ENCODE measurements at places on chromosomes 5 and 9.

DNA sequence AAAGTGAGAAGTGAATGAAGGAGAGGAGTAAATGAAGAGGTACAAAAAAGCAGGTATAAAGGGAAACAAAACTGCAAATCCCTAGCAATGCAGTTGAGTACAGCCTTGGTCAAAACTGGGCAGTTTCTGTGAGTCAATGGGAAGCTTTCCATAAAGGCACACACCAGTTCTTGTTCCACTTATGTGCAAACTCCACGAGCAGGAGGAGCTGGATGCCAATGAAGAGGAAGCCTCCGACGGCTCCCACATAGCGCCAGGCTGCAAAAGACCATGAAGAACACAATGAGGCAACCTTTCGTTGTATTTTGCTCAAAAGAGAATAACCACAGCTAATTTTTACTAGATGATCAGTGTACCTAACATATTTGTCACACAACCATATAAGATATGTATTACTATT lies 81.1 kb downstream of the SERINC5 start:
- DNase-seq, result no peak

GRCh38 chr5:9615331-9615730 lies 14.8 kb downstream of the TAS2R1 start:
- no peak for DNase-seq

GRCh38 chr9:105290418-105290817 lies 46.0 kb downstream of the SLC44A1 start:
- DNase-seq, result no peak

GRCh38 chr5:14266686-14267085 lies 123.5 kb downstream of the TRIO start:
- no peak for DNase-seq

GRCh38 chr5:143449772-143450171 lies 46.3 kb upstream of the NR3C1 start:
- DNase-seq, result no peak

DNA sequence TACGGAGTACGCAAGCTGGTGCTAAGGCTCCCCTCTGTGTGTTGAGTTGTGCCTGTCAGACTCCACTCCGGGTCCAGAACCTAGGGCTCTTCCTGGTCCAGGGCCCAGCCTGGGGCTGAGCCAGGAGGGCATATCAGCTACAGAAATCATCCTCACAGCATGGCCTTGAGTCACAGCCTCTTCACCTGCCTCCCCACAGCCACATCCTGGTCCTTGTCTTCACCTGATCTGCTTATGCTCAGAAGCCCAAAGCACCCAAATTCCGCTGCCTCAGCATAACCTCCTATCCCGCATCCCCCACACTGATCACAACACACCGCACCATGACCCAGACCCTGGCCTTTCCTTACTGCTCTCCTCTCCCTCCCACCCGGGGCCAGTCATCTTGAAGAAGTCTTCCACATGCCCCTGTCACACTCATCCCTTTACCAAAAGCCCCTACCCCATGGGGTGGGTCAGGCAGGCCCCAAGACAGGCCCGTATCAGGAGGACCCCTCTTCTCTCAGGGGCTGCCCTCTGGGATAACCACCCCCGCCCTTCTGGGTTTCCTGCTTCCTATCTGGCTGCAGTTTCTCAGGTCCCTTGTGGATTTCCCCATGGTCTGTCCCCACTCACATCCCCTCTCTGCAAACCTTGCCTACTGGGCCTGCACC lies 1.3 kb upstream of the IL3 start:
- DNase-seq, result no peak

DNA sequence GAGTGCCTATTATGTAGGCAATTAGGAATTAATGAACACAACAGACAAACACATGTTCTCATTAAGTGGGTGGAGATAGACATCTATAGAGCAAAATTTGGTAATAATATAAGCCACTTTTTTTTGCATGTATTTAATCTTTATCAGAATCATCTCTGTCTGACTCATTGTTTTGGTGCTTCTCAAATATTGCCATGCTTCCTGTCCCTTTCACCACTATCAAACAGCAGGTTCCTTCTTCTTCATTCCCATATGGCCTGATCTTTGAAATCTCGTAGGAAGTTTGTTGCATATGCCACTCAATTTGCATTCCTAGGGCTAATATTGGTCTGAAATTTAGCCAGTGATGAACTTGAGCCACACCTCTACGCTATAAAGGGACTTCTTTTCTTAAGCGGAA lies 128.9 kb upstream of the SPEF2 start:
- DNase-seq, result no peak

- DNase-seq, result no peak
Observed at GRCh38 chr9:111040494-111040893, 2.2 kb upstream of the LPAR1 start.

DNA sequence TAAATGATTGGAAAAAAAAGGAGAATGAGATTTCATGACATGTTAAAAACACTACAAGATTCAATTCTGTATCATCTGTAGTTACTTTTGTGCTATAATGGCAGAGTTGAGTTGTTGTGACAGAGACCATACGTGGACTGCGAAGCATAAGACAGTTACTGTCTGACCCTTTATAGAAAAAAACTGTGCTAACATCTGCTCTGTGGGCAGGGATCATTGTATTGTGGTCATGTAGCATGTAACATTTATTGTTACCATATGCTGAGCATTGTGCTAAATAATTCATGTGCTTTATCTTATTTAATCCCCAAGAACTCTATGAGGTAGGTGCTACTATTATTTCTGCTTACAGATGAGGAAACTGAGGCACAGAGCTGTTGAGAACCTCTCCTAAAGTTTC lies 147.3 kb upstream of the HMHB1 start:
- DNase-seq, result no peak

DNA sequence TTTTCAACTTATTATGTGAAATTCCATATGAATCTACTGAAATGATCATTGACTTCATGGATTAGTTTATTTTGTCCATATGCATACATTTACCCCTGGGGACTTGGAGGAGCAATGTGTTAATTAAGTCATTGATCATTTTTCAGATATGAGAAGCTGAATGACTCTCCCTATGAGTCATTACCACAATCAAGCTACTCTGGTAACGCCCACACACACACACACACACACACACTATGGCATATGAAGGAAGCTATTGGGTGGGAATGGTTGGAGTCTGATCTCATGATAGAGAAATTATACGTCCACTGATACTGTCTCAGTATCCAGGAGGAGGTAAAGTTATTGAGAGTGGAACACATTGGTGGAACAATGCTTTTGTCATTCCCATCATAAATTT lies 528.9 kb downstream of the AGTPBP1 start:
- DNase-seq, result no peak

DNA sequence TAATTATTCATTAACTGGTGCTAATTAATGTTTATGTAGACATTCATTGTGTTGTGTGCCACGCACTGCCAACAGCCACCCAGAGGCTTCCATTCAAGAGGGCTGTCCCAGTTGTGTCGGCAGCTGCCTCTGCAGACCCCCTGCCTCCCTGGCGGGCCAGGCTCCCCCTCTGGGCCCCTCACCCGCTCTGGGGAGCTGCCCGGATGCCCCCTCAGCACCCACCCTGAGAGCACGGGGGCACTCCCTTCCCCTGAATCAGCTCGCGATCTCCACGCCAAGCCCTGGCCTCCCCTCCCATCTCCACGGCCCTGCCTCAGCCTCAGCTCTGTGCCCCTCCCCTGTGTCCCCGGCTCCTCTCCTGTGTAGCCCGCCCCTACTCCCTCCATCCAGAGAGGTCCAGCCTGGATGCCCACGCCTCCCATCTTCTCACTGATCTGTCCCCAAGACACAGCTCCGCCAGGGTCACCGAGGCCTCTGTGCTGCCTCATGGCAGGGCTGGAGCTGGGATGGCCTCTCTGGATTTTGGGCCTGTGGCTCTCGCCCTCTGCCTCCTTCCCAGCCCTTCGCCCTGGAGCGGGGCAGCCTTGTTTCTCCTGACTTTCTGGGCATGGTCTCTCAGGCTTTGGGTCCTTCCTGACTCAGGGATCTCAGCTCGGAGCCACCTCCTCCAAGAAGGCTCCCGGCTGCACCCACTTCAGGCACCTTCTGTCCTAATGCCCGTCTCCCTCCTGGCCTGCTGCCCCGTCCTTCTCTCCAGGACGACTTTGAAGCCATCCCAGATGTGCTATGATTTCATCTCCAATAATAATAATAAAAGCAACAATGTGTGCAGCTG lies 16.0 kb upstream of the SLC9A3 start:
- no peak for DNase-seq

DNA sequence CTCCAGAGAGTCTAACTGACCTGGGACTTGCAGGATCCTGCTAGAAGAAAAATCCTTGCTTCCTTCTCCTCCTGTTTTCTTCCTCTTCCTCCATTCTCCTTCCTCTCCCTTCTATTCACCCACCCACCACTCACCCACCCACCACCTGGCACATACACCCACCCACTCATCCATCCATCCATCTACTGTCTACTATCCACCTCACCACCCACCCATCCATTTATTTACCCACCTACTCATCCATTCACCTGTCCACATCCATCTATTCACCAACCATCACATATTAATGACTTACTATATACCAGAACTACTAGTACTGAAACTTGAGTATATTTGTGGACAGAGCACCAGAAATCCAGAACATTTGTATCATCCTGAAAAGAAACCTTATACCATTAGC lies 49.4 kb downstream of the EHMT1 start:
- DNase-seq, result no peak

DNA sequence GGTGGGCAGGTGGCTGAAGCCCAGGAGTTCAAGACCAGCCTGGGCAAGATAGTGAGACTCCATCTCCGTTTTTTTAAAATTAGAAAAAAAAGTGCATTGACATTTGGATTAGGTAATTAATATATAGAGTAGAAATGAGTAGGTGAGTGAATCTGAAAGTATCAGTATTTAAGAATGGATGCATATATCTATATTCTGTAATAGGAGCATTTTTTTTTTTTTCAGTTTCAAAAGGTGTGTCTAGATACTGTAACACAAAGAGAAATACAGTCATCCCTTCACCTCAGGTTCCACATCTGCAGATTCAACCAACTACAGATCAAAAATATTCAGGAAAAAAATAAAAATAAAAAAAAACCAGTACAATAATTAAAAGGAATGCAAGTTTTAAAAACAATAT lies 50.8 kb downstream of the RBM27 start:
- DNase-seq, result no peak

DNA sequence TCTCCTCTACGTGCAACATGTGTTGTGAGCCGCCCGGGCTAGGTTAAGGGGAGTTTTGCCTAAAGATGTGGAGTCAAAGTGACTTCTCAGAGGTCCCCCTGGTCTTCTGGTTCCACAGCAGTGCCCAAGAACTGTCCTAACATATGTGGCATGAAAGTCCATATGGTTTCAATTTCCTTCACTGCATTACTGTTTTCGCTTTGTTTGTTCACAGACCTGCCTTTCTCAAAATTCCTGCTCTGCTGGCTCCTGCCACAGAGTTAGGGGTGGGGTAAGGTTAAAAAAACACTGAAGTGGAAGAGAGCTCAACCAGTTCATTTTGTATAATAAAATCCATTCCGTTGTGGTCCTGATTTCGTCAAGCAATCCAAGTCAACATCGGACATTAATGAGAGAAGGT lies 289.4 kb downstream of the DMAC1 start:
- no peak for DNase-seq

GRCh38 chr5:113213551-113214425 lies 221.0 kb downstream of the TSSK1B start:
- no peak for DNase-seq

DNA sequence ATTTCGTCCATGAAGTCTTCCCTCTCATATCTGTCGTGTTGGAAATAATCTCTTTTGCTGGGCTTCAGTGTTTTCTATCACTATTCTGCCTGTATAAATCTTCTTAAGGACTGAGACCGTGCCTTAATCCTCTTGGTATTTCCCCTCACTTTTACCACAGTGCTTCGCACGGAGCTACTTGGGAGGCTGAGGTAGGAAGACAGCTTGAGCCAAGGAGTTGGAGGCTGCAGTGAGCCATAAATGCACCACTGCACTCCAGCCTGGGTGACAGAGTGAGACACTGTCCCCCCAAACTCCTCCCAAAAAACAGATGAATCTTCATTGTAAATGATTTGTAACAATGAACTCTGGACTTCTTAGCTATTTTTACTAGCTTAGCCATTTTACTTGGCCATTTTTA lies 57.8 kb downstream of the PHAX start:
- no peak for DNase-seq

- no peak for DNase-seq
Observed at GRCh38 chr5:11683666-11684065, 220.6 kb downstream of the CTNND2 start.

GRCh38 chr5:135718651-135719050 lies 115.8 kb upstream of the SLC25A48 start:
- no peak for DNase-seq

- no peak for DNase-seq
Observed at GRCh38 chr5:6557807-6558575, 74.9 kb downstream of the NSUN2 start.

GRCh38 chr9:16262477-16263261 lies 607.8 kb downstream of the BNC2 start:
- DNase-seq, result no peak

- no peak for DNase-seq
Observed at GRCh38 chr9:13665418-13666066, 386.1 kb upstream of the MPDZ start.

DNA sequence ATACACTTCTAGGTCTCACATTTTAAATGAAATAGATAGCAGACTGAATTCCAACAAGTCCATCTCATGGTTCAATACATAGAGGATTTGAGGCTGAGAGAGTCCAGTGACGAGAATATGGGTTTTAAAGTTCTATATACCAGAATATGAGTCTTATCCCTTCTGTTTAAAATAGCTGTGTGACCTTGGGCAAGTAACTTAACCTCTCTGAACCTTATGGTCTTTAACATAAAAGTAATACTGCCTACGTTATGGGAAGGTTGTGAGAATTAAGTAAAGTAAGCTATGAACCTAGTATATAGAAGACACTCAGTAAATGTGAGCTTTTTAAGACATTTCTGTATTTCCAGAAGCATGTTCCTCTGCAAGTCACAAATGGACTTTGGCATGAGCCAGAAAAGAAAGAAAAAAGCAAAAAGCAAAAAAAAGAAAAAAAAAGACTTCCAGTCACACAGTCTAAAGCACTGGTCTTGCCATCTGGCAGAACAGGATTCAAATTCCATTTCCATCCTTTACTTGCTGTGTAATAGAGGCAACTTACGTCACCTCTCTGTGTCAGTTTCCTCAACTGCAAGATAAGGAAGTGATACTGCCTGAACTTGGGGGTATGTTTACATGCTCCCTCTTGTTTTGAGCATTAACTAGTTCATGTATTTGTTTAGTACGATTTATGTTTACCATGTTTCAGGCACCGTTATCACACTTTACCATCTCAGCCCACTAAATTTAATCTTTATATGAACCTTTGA lies 248.2 kb downstream of the TRIM32 start:
- no peak for DNase-seq

- no peak for DNase-seq
Observed at GRCh38 chr9:8649160-8649559, 849.6 kb upstream of the DMAC1 start.
